ENCODE measurements at places on chromosomes 6 and 20.

DNA sequence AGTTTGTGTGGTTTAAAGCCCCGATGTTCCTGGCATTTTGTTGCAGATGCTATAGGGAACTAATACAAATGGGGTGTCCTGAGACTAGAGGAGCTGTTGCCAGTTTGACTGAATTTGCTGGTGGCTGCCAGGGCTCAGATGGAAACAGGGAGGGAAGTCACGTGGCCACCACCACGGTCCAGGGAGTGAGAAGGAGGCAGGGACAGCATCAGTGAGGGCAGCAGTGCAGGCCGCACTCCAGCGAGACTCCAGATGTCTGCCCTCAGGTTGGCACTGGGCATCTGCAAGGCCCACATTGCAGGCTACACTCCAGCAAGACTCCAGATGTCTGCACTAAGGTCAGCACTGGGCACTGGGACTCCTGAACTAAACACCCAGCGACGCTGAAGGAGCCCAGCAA lies 86.2 kb downstream of the RAMACL start:
- DNase-seq: no peak

- no peak for DNase-seq
Measured at GRCh38 chr6:113627480-113627879, 229.7 kb upstream of the MARCKS start.

DNA sequence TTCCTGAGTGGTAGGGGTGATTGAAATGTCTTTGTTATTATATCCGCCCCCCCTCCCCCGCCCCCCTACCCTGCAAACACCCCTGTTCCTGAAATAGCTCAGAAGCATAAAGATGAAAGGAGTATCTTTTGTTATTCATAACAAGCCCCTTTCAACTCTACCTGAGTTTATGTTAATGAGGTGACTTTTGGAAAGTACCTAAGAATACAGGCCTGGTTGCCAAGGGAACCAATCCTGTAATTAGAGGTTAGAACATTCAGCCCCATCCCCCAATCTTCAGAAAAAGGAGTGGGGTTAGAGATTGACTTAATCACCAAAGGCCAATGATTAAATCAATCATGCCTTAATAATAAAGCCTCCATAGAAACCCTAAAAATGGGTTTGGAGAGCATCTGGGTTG lies 979.2 kb upstream of the GJE1 start:
- peak; percentile 65 for DNase-seq

- no peak for DNase-seq
Measured at GRCh38 chr6:141151710-141152417, 980.9 kb upstream of the GJE1 start.

GRCh38 chr6:317448-318144 lies 25.3 kb downstream of the DUSP22 start:
- no peak for DNase-seq

GRCh38 chr6:128024969-128025368 lies 124.1 kb upstream of the THEMIS start:
- DNase-seq: no peak

GRCh38 chr20:17648791-17649730 lies 33.0 kb downstream of the RRBP1 start:
- DNase-seq: peak; percentile 60

DNA sequence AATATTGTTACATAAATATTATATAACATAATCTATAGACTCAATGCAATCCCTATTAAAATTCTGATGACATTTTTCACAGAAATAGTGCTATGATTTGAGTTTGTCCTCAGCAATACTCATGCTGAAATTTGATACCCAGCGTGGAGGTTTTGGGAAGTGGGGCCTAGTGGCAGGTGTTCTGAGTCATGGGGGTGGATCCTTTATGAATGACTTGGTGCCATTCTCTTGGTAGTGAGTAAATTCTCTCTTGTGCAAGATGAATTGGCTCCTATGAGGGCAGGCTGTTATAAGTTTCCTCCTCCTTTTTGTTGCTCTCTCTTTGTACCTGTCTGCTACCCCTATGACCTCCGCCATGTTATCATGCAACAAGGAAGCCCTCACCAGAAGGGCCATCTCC lies 65.8 kb downstream of the SHPRH start:
- DNase-seq: no peak

DNA sequence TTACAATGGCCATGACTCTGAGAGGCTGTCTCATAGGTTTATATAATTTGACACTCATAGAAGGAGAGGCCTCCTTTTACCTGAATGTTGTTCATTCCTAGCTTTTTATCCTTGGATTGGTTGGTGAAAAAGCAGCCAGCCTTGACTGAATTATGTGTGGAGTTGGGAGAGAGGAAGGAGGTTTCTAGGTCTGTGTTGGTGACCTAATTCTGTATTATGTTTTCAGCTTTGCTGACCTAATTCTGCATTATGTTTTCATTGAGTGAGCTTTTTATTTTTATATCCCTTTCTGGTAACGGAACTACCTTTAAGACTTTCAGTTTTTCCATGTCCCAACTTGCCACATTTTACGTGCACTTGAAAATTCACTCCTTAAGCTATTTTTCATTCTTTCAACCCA lies 59.1 kb upstream of the RNF144B start:
- no peak for DNase-seq

- peak; percentile 92 for DNase-seq
Measured at GRCh38 chr6:53432318-53433161, 83.8 kb upstream of the ELOVL5 start.

- DNase-seq: no peak
Measured at GRCh38 chr6:138598562-138599173, 99.4 kb upstream of the NHSL1 start.

GRCh38 chr6:158958504-158959386 lies 41.3 kb downstream of the RSPH3 start:
- DNase-seq: peak; percentile 23
